ENCODE measurements at places on chromosomes 1 and 21.

- no peak for DNase-seq
These were observed 146.3 kb downstream of the NRIP1 start for GRCh38 chr21:14918527-14918926.

GRCh38 chr1:27138927-27139326, 16.0 kb downstream of the SLC9A1 start:
- DNase-seq = no peak

DNA sequence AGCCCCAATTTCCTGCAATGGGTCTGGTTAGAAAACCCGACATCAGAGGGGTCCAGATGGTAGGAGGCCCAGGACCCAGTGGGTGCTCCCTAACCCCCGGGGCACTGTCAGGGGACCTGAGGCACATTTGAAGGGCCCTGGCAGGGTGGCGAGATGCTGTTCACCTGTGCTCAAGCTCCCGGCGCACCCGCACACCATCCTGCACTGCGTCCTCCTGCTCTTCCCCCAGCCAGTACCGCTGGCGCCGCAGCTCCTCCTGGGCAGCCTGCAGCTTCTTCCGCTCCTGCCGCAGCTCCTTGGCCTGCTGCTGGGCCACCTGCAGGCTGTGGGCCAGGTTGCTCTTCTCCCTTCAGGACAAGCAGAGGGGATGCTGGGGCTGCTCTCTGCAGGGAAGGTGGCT, 36.0 kb downstream of the RNU1-1 start:
- DNase-seq = no peak

DNA sequence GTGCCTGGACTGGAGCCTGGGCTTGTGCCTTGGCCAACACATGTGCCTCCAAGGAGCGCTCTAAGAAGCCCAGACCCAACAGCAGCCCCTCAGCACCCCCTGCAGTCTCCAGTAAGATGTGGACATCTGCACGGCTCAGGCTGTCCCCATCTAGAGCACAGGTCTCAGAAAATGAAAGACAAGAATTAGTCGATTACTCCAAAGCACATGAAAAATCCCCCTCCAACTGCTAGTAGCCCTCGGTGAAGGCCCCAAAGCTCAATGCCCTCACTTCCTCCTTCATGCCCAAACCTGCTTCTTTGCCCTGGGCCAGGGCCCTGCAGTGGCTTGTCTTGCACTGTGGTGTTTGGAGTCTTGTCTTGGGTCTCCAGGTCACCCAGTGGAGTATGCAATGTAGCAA, 21.9 kb upstream of the ERO1B start:
- DNase-seq = no peak

DNA sequence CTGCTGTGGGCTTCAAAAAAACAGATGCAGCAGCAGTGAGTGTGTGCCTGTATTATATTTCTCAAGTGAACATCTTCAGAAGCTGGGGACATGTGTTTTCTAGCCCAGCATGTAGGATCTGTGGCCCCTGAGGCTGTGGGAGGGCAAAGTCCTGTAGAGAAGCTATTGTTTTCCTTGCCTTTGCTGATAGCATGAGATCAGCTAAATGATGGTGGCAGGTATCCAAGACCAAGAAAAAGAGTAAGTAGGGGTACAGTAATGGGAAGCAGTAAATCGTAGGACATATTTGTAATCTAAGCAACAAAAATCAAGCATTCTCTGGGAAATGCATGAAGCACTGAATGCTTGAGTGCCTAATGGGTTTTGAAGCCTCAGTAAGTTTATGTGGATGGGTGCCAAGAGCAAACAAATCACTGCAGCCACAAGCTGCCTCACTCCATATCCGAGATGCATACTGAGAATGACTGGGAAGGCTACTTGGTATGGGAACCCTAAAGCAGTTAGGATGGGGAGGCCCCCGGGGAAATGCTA, 98.3 kb downstream of the CD58 start:
- DNase-seq = no peak

DNA sequence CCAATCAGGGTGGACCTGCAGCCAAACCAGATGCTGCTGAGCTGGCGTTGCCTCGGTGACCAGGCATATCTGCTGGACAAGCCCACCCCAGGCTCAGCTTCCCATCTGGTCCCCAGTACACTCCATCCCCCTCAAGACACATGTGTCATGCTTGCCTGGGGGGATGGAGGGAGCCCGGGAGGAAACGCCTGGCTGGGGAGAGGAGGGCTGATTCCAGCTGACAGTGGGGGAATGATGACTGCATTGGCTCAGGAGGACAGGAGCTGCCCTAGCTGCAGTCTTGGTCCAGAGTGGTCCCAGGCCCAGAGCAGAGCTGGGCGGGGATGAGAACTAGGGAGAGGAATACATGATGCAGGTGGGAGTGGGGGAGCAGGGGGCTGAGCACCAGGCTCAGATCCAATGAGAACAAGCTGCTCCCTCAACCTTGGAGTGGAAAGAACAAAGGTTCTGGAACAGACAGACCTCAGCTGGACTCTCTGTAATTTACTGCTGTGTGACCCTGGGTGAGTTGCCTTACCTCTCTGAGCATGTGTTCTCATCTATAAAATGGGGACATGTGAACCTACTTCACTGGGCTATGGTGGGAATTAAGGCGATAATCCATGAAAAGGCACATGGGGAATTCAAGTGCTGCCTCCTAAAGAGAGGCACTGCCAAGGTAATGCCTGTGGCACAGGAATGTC, 23.1 kb upstream of the ECE1 start:
- DNase-seq = no peak

DNA sequence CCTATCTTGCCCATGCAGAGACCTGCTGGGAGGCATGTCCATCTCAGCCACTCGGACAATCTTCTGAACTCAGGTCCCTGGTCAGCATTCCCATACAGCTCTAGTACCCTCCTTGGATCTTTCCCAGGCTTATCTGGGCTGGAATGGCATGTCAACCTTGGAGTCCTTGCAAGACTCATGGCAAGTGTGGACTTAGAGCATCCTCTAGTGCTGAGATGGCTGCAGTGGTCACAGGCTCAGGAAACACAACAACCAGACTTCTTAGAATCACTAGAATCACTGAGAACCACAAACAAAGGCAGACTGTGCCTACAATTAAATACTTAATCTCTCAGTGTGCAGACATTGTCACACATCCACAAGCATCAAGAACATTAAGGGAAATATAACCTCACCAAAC, 73.1 kb upstream of the TSHB start:
- DNase-seq = no peak

DNA sequence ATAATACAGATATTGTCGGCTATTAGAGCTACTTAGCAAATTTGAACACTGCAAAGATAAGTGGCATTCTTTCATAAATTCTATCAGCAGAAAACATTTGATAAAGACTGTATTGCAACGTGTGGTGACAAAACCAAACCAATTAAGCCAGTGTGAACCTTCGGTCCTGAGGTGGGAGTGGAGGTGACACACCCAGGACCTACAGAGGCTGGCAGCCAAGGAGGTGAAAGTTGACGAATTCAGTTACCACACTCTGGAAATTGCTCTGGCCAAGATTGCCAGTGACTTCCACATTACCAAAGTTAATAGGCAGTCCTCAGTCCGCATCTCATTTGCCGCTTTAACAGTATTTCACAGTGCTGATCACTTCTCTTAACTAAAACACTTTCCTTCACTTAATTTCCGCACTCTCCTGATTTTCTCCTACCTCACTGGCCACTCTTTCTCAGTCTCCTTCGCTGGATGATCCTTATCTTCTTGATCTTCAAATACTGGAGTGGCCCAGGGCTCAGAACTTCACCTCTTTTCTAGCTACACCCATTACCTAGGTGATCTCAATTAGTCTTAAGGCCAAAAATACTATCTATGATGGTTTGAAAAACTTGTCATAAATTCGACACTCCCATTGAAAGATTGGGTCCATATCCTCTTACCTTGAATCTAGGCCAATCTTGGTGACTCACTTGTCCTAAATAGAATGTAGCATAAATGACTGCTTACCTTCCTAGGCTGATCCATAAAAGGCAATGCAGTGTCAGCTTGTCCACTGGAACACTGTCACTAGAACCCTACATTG, 5.1 kb upstream of the CDC42BPA start:
- DNase-seq = no peak

GRCh38 chr1:53370369-53370961, 42.6 kb upstream of the LRP8 start:
- no peak for DNase-seq

DNA sequence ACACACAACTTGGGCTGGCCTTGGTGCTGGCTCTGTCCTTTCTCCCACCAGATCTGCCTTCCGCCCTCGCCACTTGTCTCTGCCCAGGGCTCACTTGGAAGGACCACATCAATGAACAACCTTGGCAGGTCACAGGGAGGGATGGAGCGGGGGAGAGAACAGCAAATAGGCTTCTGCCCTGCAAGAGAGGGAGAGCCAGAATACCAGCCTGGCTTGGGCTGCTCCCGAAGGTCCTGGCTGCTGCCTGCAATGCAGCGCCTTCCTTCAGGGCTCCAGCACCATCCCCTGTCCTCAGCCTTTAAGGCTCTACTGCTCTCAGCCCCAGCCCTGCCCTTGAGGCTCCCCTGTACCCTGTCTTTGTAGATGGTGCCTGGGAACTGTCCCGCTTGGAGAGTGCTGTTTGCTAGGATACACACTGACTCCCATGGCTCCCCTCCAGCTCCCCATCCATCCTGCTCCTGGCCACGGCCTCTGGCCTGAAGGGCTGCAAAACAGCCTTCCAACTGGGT, 43.8 kb downstream of the HIVEP3 start:
- DNase-seq = no peak

- DNase-seq = no peak
These were observed 5.6 kb upstream of the POFUT2 start for GRCh38 chr21:45293220-45293725.

- no peak for DNase-seq
These were observed 56.4 kb upstream of the ADORA3 start for GRCh38 chr1:111559736-111560279.

GRCh38 chr1:75614399-75614756, 3.5 kb upstream of the SLC44A5 start:
- DNase-seq = no peak

- no peak for DNase-seq
These were observed 653.4 kb downstream of the KIF26B start for GRCh38 chr1:245807954-245808719.

Measured in activated CD4-positive, alpha-beta T cell treated with anti-CD3 and anti-CD28 coated beads for 24 hours (primary cell).